ENCODE measurements at places on chromosomes 16 and 17.

DNA sequence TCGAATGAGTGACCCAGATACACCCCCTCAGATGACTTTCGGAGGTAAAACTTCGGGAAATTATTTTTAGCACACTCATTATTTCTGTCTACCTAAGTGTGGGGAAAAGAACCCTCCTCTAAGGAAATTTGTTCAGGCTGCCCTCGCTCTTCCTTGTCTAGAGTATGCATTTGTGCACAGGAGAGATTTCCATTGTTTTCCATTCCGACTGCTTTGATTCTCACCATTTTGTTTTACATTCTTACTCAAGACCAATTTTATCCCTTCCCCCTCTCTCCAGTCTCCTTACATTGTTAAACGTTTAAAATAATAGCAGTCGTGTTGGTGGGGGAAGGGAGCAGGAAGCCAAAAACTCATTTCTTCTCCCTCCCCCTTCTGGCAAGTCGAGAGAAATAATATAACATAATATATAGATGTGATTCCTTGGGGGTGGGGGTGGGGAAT lies 1.5 kb upstream of the CHD3 start:
- DNase-seq: peak; percentile 14

DNA sequence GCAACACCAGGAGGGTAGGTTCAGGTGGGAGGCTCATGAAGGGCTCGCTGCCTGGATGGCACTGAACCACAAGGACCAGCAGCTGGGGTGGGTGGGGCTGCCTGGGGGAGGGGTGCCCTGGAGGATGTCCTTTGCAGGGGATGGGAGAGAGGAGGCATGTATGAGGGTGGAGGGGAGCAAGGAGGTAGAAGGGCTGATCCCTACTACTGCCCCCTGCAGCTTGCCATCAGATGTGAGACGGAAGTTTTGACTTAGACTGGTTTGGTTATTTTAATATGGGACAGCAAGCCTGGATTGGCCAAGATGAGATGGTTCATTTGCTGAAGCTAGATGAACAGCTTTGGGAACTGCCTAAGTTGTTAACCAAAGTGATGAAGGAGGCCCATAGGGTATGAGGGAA lies 115.9 kb downstream of the SEC14L1 start:
- DNase-seq: no peak

- DNase-seq: no peak
These were observed 30.6 kb downstream of the CHD9 start for GRCh38 chr16:53085369-53085843.

DNA sequence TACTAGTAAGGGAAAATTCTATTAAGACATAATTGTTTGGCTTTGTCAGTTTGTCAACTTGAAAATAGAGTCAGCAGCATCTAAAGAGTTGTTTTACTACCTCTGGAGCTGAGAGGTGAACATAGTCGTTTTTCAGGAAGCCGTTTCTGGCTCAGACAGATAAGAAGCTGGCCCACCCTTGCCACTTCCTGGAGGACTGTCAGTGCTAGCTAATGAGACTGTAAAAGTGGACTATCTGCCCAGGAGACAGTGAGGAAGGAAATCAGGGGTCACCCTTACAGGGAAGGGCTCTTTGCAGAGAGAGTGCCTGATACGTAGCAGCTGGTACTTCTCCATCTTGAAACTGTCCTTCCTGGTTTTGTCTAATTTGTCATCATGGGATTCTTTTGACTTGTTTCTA lies 328.7 kb downstream of the WWOX start:
- no peak for DNase-seq

DNA sequence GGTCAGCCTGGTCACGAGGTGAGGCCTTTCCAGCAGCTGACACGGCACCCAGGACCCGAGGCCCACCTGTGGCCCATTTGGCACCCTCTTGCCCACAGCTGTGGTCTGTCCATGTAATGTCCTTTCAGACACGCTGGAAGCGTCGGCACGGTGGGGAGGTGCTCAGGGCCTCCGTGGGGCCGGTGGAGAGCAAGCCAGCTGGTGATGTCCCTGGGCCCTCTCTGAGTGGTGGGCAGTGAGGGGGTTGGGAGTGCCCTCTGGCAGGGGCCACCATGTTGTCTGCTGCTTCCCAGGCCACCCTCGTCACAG lies 97.3 kb upstream of the ZNF469 start:
- no peak for DNase-seq

DNA sequence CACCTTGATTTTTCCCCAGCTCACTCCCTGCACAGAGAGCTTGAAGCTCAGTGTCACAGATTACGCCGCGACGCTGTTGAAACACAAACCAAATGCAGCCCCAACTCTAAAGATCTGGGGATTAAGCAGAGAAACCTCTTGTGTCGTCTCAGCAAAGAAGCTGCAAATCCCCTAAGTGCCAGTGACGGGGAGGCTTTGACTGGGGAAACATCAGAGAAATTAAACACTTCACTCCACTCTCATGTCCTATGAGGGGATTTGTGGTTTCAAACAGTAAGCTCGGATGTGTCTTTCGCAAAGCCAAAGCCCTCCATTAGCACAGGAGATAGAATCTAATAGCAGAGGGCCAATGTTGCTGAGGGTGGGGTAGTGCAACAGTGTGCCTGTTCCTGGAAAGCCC lies 233.7 kb downstream of the HS3ST4 start:
- no peak for DNase-seq

DNA sequence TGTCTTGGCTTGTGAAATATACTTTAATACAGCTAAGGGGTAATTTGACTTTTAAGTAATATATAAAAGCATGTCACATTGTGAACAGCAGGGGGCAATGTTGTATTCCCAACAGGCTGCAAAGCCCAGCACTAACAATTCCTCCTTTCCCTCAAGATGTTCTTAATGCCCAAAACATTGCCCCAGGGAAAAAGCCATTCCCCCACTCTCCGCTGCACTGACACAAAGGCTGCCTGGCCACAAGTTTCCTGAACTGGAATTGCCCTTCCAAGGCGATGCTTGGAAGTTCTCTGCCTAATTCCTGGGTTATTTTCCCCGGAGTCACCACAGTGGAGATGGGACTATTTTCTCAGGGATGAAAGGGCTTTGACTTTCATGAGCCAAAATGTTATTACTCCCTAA lies 27.2 kb downstream of the CLEC16A start:
- peak; percentile 84 for DNase-seq

DNA sequence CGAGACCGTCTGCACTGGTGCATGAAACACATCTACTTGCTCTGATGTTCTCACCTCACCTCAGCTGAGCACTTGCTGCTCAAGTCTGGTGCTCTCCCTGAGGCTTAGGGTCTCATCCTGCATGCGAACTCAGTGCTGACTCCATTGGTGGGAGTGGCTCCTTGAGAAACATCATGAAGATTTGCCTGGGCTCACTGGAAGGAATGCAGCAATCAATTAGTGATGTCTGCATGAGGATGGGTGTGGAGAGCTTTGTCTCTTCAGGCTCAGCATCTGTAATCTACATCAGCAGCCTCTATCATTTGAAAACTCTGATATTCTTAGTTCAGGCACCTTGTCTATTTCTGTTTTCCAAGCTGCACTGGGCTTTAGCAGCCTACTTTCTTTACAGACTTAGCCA lies 204.4 kb downstream of the IRF8 start:
- DNase-seq: no peak

DNA sequence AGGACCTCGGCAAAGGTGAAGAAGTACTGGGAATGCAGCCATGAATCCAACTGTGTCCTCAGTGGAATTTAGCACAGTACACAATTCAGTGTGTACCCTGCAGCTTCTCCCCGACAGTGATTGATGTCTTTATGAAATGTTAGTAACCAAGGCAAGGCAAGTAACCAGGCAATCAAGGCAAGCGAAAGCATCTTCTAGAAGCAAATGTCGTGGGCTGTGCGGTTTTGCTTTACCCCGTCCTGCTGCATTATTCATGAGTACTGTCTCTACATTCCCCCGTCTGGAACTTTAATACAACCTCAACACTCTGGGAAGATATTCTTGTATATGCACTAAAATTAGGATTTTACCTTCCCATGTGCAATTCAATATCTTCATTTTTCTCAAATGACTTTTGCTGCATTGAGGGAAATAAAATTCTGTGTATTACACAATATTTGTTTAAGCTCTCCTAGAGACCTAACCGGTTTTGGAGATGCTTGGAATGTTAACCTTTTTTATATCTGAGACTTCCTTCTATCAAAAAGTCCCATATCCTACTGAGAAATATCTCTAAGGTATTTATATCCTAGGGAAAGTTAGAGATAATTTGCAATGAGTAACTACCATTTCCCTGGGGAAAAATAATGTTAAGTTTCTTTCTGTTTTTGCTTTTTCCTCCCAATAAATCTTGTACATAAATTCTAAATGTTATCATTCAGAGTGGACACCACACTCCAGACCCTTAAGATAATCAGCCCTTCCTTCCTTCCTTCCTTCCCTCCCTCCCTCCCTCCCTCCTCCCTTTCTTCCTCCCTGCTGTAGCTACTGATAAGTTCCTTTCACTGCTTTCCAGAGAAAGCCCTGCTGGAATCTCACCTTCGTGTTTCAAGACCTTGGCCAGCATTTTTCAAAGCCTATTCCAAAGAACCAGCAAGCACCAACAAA lies 51.9 kb upstream of the ADORA2B start:
- no peak for DNase-seq

GRCh38 chr16:19184823-19185509 lies 16.9 kb downstream of the SYT17 start:
- DNase-seq: no peak

- no peak for DNase-seq
These were observed 35.2 kb downstream of the KIAA0513 start for GRCh38 chr16:85062845-85063244.

DNA sequence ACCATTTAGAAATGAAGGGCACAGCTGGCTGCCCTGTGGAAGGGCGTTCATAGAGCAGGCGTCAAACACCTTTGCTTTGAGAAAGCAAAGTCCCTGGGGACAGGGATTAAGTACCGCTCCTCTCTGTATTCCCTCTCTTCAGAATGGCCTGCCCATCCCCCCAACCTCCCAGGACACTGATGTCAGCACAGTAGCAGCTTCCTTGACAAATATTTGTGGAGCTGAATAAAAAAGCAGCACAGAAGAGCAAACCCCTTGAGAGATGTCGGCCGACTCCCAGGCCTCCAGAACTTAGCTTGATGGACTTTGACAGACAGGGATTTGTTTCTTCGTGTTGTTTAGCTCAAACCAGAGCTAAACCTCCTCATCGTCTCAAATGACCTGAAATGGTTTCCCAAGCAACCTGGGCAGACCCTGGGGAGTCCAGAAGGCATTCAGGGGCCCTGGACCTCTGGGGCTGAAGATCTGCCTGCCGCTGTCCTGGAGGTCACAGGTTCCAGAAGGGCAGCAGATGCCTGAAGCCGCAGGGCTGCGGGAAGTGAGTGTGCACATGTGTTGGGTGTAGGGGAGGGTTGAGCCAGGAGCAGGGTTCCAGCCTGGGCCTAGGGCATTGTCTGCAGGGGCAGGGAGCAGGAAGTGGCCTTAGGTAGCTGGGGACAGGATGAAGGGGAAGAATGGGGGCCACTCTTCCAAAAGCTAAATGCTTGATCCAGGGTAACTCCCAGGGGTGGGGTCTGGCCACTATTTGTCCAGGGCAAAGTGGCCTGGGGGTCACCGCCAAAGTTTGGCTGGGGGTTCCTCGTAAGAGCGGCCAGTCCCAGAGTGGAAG lies 42.3 kb upstream of the NKD1 start:
- no peak for DNase-seq

GRCh38 chr16:3716831-3717234 lies 491 bp downstream of the TRAP1 start:
- DNase-seq: peak; percentile 30

DNA sequence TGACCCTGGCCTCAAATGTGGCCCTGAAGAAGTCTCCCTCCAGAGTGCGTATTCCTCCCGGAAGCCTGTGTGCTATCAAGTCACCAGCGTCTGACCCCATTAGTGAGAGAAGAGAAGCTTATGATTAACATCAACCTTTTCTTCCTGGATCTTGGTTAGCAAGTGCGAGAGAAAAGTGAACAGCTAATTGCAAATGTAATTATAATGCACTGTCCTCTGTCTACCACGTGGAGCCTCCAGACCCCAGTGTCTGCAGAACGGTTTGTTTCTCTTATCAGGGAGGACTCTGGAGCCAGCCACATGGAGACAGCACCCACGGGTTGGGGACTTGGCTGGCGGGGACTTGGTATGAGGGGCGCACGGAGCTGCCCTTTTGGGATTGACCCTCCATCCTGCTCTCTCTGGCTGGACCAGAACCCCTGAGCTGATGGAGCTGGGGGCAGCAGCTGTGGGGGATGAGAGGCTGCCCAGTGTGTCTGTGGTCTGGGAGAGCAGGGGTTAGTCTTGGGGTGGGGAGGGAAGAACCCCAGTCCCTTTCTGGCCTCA lies 5.7 kb upstream of the TAC4 start:
- no peak for DNase-seq

GRCh38 chr17:7313890-7314718 lies 1.1 kb downstream of the GPS2 start:
- DNase-seq: no peak

DNA sequence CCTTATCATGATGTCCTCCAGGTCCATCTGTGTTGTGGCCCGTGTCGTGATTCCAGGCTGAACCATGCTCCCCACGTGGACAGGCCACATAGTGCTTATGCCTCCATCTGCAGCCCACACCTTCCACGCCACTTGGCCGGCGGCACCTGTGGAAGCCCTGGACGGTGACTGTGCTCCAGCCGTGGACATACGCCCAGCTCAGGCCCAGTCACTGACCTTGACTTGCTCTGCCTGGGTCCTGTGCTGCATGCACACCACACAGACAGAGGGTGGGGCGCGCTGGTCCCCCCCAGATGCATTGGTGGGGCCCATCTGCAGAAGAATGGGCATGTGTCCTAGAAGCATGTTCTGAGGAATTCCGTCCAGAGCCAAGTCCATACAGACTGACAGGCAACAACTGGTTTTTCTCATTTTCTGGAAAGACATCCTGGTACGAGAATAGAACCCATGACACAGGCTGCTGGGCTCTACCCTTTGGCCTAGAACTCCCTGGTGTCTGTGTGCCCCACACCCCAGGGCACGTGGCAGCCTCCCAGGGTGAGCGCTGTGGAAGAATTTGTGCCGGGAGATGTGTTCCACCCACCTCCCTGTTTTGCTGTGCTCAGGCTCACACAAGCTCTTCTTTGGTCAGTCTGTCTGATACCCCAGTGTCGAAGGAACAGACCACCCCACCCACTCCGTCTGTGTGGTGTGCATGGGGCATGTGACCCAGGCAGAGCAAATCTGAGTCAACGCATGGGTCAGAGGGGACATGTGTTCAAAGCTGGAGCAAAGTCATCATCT lies 39.5 kb downstream of the GPT2 start:
- DNase-seq: no peak

- no peak for DNase-seq
These were observed 16.3 kb downstream of the SHISA9 start for GRCh38 chr16:12917653-12918052.

- peak; percentile 67 for DNase-seq
These were observed at the start of gene SMARCE1 for GRCh38 chr17:40647624-40648383. TSS of gene SMARCE1 (minus strand) at chr17:40647818. CDS start at chr17:40645802, 2,016 bp downstream.

Data from HTR-8/SVneo (cell line).